Epithelial cell of proximal tubule (primary cell): ENCODE measurements at places on chromosomes 3 and 15.

DNA sequence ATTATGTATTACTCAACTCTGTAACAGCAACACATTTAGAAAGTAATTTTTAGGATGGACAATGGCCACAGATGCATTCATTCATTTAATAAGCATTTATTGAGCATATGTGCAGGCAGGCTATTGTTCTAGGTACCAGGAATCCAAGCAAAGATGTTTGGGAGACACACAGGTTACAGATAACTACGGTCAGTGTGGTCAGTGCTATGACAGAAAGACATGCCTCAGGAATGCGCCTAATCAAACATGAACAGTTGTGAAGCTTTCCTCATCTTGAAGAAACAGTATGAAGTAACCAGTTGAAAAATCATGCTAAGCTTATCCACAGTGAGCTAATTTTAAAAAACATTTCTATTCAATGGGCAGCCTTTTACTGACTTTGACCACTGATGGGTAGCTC is 155.4 kb upstream of the CCDC54 start:
- no peak for DNase-seq

GRCh38 chr15:85331655-85332285 is 48.6 kb upstream of the AKAP13 start:
- no peak for DNase-seq

DNA sequence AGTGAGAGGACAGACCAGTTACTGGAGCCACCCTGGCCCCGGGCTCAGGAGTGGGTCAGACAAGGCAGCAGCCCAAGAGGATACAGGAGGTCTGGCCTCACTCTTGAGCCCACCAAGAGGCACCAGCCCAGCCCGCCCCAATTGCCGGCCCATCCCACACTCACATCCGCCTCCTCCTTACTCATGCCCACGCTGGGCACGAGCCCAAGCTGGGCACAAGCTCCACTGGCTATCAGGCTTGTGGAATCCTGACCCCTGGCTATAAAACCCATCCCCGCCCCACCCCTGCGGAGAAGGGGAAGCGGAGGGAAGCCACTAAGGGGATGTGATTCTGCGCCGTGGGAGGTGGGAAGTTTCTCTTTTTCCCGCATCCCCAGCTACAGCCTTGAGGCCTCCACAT is 25.9 kb downstream of the ADCY5 start:
- no peak for DNase-seq

DNA sequence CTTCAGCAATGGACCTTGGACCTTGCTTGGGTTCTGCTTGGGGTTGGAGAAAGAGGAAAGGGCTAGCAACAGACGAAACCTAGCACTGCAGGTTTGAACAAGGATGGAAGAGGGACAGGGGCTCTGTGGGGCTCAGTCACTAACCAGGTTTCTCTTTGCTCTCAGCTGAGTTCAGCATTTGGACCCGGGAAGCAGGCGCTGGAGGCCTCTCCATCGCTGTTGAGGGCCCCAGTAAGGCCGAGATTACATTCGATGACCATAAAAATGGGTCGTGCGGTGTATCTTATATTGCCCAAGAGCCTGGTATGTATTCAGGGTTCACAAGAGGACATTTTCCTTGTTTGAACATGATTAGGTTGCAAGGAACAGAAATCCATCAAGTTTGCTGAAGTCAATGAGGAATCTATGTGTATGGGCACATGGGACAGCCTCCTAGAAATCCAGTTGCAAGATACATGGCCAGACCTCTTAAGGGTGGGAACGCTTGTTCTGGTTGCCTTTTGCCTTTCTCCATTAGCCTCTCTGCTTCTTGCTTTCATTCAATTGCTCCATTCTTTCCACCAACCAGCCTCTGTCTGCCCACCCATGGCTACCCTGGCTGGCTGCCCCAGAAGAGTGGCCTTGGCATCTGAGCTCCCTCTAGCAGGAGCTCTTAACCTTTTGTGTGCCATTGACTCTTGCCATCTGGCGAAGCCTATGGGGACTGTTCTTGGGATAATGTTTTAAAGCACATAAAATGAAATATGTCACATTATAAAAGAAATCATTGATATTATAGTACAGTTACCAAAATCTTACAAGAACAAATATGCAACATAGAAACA is 55.9 kb downstream of the DNASE1L3 start:
- no peak for DNase-seq

DNA sequence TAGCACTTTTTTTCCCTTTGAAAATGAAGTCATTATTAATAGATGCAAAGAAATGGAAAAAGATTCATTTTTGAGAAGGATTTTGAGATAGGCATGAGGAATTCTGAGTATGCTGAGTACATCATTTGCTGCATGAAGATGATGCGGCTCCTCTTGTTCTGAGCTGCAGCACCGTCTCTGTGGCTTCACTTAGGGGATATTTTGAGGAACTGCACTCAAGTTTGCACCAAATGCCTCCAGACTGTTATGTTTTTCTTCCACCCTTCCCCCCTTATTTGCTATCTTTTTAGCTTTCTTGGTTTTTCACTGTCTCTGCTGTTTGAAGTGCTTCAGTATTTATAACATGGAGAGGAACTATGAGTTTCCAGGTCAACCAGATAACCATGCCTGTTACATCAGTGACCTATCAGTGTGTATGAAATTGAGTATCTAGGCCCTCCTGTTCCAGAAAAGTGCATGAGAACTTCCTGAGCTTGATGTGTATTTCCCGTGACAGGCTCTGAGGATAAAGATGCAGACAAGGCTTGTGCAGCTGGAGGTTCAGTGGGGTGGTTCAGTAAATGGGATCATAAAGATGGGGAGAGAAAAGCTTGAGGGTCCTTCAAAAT is 128.7 kb downstream of the PDCD6IP start:
- DNase-seq = no peak

DNA sequence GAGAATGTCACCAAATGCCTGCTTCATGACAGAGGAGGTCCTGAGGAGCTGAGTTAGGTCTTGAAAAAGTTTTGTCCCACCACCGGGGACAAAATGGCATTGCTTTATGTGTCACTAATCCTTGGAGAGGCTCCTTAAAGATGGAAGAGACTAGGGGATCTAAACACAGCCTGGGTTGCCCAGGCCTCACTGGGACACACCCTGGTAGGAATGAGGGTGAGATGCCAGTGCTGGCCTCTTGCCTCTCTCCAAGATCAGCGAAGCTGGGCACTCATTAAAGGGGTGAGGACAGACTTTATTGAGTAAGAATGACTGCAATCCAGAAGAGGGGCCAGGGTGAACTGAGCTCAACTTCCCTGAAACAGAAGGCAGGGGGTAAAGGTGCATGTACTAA is 58.5 kb upstream of the KLF13 start:
- DNase-seq = no peak

GRCh38 chr15:25864966-25865365 is 1.8 kb upstream of the ATP10A start:
- DNase-seq = no peak

GRCh38 chr15:70530906-70531305 is 232.5 kb downstream of the UACA start:
- DNase-seq = no peak

- DNase-seq = no peak
These were observed 42.8 kb downstream of the ALDH1L1 start for GRCh38 chr3:126137490-126138130.

GRCh38 chr3:113758389-113759024 is 11.7 kb downstream of the ATP6V1A start:
- DNase-seq = no peak

DNA sequence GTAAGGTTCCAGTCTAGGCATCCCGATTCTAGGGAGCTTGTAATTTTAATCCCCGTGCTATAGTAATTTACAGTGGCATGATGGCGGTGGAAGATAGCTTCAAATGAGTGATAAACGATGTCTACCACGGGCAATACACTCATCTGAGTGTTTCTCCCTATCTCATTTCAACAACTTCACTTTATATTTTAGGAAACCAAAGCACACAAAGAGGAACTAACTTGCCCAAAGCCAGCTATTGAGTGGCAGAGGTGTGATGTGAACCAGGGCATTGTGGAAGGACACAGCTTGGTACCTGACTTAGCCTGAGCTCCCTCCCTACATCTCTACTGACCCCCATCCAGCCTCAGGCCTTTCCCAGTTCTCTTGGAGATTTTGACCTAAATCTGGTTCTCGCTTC is 16.9 kb upstream of the FILIP1L start:
- DNase-seq = no peak

- DNase-seq = no peak
These were observed 1.2 kb upstream of the TMEM158 start for GRCh38 chr3:45227071-45227820.

- DNase-seq = no peak
These were observed 23.8 kb upstream of the TRAK1 start for GRCh38 chr3:42067326-42067725.

GRCh38 chr3:129162729-129163579 is 2.1 kb upstream of the ISY1 start:
- no peak for DNase-seq

- DNase-seq = no peak
These were observed 238.0 kb downstream of the MEX3B start for GRCh38 chr15:81807806-81808205.

GRCh38 chr15:35929740-35930444 is 383.9 kb upstream of the DPH6 start:
- no peak for DNase-seq

DNA sequence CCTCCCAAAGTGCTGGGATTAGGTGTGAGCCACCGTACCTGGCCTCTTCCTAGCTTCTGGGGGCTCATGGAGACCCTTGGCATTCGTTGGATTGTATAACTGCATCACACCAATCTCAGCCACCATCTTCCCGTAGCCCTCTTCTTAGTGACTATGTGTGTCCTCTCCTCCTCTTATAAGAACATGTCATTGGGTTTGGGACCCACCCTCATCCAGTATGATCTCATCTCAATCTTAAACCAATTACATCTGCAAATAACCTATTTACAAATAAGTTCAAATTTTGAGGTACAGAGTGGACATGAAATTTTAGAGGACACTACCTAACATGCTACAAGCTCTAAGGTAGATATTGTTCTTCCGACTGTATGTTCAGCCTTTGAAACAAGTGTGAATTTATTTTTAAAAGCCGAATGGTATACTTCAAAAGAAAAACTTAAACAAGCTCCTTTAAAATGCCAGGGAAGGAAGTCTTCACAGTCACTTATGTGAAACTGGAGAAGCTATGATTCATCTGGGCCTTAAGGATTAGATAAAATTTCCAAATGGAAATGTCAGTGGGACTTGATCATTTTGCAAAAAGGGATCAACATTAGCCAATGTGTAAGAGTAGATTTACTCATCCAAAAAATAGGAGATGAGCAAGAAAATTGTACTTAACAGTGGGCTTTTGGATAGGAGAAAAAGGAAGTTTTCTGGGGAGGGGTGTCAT is 225.7 kb downstream of the MEX3B start:
- DNase-seq = no peak

DNA sequence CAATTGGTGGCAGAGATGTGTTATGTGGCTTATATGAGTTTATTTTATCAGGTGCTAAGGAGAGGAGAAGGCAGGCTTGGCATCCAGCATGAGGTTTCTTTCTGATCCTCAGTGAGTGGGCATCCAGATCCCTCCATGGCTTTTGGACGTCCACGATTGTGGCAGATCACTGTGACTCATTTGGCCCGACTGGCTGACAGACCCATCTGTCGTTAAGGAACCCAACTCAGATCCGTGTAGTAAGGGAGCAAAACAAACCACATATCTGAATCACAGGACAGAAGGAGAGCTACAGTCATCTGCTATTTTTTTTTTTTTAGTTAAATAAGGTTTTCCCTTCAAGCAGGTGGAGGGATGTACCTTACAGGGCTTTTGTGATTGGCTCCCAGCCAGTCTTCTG is 197.0 kb upstream of the KCNH8 start:
- no peak for DNase-seq

GRCh38 chr15:67415181-67415580 is 105.8 kb upstream of the C15orf61 start:
- no peak for DNase-seq

DNA sequence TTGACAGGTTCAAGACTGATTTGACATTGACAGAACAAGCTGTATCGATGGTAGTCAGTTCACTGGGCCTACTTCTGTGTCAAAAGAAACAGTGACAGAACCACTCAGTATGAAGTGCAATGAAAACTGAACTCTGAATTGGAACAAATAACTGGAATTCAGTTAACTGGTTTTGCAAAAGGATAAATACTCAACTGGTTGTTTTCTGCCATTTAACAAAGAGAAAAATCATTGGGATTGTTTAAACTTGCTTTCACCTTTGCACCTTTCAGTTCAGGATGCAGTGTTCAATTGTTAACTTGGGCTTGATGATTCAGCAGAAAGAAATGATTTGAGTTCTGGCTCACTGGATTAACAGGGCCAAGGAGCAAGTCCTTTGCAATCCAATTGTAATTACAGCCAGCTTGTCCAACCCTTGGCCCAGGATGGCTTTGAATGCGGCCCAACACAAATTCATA is 4.9 kb downstream of the BTD start:
- peak; percentile 75 for DNase-seq

GRCh38 chr3:7038394-7038793 is 177.5 kb downstream of the GRM7 start:
- no peak for DNase-seq

GRCh38 chr3:122665226-122665786 is 15.3 kb upstream of the PARP14 start:
- no peak for DNase-seq

GRCh38 chr3:140439527-140439926 is 238.3 kb upstream of the TRIM42 start:
- no peak for DNase-seq

DNA sequence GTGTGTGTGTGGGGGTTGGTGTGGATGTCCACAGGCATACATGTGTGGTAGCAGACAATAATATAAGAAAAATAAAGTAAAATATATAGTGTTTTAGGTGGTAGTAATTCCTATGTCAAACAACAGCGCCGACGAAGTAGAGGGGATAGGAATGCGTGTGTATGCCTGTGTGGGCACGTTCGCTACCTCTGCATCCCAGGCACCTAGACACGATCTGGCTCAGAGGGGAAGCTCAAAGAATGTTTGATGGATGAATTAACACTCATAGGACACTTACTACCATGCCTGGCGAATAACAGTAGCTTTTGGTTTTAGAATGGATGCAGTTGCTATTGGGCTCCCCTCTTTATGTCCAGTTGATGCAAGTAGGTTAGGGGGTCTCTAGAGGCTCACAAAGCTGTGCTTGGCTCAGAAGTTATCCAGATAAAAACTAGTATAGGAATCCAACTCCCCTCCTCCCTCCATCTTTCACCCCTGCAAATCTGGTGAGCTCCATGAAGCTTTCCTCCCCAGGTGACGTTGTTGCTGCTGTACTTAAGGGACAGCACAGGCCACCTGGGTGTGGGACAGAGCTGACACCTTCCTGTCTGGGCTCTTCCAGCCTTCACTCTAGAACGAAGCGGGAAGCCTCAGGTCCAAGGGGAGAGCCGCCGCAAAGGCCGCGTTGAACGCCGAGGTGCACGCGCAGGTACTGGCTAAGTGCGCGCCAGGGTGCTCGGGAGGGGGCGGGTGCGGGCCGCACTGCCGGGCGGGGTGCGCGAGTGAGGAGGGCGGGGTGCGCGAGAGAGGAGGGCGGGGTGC is 192.6 kb upstream of the LYSMD4 start:
- no peak for DNase-seq

- DNase-seq = no peak
These were observed 167.8 kb downstream of the PTPRG start for GRCh38 chr3:61729038-61729634.

DNA sequence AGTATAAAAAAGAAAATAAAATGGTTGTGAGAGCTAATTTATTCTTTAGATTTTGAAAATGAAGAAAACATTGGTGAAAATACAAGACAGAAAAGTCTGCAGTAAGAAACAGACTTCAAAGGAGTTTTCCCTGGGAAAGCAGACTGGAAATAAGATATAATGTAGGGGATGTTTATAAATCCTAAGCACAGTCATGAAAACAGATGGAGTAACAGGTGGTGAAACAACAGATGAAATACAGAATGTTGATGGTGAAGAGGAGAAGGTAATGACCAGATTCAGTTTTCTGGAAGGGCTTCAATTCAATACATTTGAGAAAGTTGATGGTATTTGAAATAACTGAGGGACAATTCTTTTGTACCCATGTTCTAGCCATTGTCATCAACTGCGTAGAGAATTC is 353.9 kb downstream of the CHL1 start:
- DNase-seq = no peak
